ENCODE measurements at places on chromosomes 7 and 10. TPM values are rescaled to one million over a fixed set of nuclear protein-coding genes. Genes with fewer than 3 reads are reported as not detected.

- no peak for DNase-seq
Observed at GRCh38 chr7:135898226-135898625, 78.9 kb downstream of the MTPN start.

GRCh38 chr10:93462881-93463280 is 19.3 kb downstream of the MYOF start:
- peak; percentile 79 for DNase-seq

GRCh38 chr10:113651021-113651420 is 12.8 kb downstream of the NRAP start:
- no peak for DNase-seq

Gene NEURL1
- total RNA-seq = 1.8 TPM

Gene PLAC9
- not detected for total RNA-seq

Gene TEX36
- not detected for total RNA-seq
